ENCODE measurements at places on chromosomes 1 and 21. TPM values are rescaled to one million over a fixed set of nuclear protein-coding genes. Genes with fewer than 3 reads are reported as not detected.

Gene NPPB
- not detected for total RNA-seq

Gene CD1E
- not detected for total RNA-seq

Gene KLHDC8A
- not detected for total RNA-seq

Gene IGSF3
- 32.0 TPM for total RNA-seq

DNA sequence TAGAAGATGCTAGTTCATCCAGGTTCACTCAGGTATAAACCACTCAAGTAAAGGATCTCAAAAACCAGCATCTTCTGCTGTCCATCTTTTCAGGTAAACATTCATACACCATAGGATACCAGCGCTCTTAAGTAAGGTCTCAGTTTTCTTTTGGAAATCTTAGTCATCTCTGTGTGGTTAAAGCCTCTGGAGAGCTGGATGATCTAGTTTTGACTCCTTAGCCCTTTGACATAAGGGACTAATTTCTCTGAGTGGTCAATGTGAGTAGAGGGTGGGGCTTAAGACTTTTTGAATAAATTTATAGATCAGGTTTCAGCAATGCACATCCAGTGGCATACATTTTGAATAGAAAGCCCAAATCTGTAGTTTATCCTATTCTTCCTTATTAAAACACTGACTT is 92.3 kb downstream of the CTH start:
- no peaks in the 10 kb centered on the region for H3K36me3 ChIP-seq
- no peak for DNase-seq
- H3K4me3 ChIP-seq: no peak overlapping the region
- peaks cover 6% of the 10 kb centered on the region for H3K27me3 ChIP-seq
- H3K4me1 ChIP-seq: peaks cover 10% of the 10 kb centered on the region

GRCh38 chr1:154547105-154547732 is 11.2 kb downstream of the UBE2Q1 start:
- no peak overlapping the region for H3K4me3 ChIP-seq
- no peak overlapping the region for H3K27ac ChIP-seq
- H3K27me3 ChIP-seq: peaks cover 2% of the 10 kb centered on the region
- no peak for DNase-seq
- H3K36me3 ChIP-seq: peaks cover 23% of the 10 kb centered on the region

GRCh38 chr1:179677882-179678281 is 65.2 kb upstream of the FAM163A start:
- no peak overlapping the region for H3K27ac ChIP-seq
- H3K4me3 ChIP-seq: no peak overlapping the region
- DNase-seq: peak; percentile 52

DNA sequence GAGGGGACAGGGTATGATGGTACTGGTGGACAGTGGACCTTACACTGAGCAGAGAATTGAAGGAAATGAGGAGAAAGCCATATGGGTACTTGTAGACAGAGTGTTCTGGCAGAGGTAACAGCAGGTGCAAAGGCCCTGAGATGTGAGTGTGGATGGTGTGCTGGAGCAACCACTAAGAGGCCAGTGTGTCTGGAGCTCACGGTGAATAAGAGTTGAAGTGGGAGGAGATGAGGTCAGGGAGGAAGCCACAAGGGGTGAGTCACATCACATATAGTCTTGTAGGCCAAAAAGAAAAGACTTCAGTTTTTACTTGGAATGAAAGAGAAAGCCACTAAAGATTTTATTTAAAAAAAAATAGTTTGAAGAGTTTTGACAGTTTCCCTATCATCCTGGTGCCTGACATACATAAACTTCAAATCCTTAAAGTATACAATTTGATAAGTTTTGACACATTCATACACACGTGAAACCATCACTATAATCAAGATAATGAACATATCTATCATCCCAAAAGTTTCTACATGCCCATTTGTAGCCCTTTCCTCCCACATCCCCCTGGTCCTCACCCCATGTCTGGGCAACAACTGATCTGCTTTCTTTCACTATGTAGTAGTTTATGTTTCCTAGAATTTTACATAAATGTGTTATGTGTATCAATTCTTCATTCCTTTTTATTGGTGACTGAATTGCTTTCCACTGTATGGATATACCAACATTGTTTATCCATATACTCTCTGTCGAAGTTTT is 148.4 kb downstream of the GPATCH2 start:
- H3K4me3 ChIP-seq: no peak overlapping the region
- no peak for DNase-seq
- no peak overlapping the region for H3K27ac ChIP-seq

GRCh38 chr1:63321785-63322113 is 618 bp upstream of the FOXD3 start:
- H3K27me3 ChIP-seq: peaks cover 65% of the 10 kb centered on the region
- H3K27ac ChIP-seq: no peak overlapping the region
- DNase-seq: no peak
- peak overlapping the region; percentile 37 for H3K4me3 ChIP-seq
- peaks cover 11% of the 10 kb centered on the region for H3K36me3 ChIP-seq

DNA sequence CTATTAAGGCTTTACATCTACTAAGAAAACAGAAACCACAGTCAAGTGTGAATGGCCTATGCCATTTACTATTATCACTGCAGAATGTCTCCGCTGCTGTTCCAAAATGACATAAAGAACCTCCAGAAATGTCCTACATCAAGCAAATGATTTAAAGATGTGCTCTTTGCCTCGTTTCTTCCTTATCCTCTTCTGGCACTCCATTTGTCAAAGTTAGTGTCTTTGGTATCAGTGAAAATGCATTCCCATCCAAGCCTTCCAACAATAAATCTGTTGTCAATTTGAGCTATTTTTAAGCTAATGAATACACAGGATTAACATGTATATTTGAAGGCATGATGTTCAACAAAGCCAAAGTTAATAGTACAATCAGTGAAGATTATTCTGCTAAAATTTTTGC is 105.7 kb downstream of the LRRC53 start:
- H3K27me3 ChIP-seq: no peaks in the 10 kb centered on the region
- H3K4me1 ChIP-seq: no peaks in the 10 kb centered on the region
- H3K36me3 ChIP-seq: no peaks in the 10 kb centered on the region
- no peak overlapping the region for H3K27ac ChIP-seq
- DNase-seq: no peak
- no peak overlapping the region for H3K4me3 ChIP-seq

DNA sequence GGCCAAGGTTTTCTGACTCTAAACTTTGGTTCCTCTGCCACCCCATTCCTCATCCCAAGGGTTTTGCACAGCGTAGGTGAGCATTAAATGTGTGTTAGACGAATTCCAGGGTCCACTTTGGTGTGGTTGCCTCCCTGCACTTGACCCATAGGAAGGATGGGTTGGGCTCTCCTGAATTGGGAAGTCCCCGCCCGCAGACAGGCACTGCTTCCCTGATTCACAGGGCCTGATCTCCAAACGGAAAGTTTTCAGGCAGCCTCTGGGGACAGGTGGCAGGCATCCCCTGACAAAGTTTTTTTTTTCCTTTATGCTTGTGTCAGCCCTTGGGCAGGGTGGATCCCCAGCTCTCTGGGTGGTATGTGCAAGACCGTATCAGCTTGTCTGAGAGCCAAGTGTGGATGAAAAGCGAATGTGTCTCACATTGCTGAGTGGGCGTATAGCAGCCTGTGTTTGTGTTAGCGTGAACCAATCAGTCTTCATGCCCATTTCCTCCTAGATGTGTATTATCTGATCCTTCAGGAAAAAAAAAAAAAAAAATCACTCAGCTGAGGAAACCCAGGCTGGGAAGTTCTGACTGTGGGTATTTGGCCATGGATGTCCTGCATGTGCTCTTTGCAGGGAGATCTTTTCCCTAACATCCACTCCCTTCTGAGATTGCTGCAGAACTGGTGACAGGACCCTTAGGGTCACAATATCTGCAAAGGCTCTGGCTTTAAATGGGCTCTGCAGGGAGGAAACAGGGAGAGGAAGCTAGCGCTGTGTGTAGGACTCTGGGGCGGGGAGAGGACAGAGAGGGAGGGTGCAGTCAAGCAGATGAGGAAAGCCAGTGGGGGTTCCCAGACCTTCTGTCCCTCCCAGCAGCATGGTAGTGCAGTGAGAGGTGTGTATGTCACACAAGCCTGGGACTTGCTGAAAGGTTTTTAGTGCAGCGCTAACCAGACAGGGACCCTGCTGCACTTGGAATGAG is 42.2 kb upstream of the TRABD2B start:
- peaks cover 2% of the 10 kb centered on the region for H3K27me3 ChIP-seq
- H3K27ac ChIP-seq: peak overlapping the region; percentile 64
- H3K36me3 ChIP-seq: no peaks in the 10 kb centered on the region
- peaks cover 47% of the 10 kb centered on the region for H3K4me1 ChIP-seq
- no peak for DNase-seq

GRCh38 chr1:11920239-11920903 is 5.9 kb downstream of the KIAA2013 start:
- peak overlapping the region; percentile 94 for H3K27ac ChIP-seq
- peaks cover 13% of the 10 kb centered on the region for H3K36me3 ChIP-seq
- H3K4me3 ChIP-seq: no peak overlapping the region
- H3K27me3 ChIP-seq: no peaks in the 10 kb centered on the region

- DNase-seq: no peak
- H3K27me3 ChIP-seq: no peaks in the 10 kb centered on the region
- no peaks in the 10 kb centered on the region for H3K36me3 ChIP-seq
Observed at GRCh38 chr1:34190692-34191091, 14.0 kb downstream of the C1orf94 start.

DNA sequence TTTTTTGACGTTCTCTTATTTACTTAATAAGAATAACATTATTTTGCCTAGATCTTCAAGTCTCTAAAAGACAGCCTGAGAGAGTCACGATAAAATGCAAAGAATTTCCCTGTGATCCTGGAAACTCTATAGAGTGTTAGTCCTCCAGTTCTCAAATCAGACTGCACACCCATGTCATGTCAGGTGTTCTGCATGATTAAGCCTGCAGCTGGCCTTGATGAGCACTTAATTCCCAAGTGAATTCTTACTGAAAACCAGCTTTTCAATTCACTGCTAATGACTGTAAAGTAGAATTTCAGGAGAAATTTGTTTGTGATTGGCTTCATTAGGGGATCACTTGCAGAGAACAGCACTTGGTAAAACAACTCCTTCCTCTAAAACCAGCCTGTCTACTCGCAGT is 41.9 kb downstream of the CHML start:
- H3K27ac ChIP-seq: no peak overlapping the region
- peaks cover 22% of the 10 kb centered on the region for H3K36me3 ChIP-seq
- H3K4me3 ChIP-seq: no peak overlapping the region
- H3K27me3 ChIP-seq: no peaks in the 10 kb centered on the region
- H3K4me1 ChIP-seq: peaks cover 25% of the 10 kb centered on the region

DNA sequence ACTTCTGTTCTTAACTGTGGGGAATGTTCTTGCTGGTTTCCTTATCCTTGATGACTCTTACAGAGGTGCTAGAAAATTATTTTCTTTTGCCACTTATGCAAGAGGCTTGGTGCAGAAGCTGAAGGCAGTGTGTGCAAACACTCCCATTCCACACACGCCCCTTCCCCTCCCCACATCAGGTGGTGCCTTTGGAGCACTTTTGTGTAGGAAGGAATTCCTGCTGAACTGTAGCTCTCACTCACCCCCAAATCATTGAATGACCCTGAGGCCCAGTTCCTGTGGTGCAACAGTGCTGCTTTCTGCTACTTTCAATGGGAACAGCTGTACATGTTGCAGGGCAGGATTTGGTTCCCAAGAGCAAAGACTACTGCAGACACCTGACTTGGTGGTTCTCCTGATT is 101.8 kb downstream of the CD247 start:
- no peak overlapping the region for H3K4me3 ChIP-seq
- H3K27ac ChIP-seq: no peak overlapping the region
- no peak for DNase-seq
- H3K36me3 ChIP-seq: peaks cover 31% of the 10 kb centered on the region

- no peaks in the 10 kb centered on the region for H3K36me3 ChIP-seq
- no peak overlapping the region for H3K4me3 ChIP-seq
- H3K4me1 ChIP-seq: no peaks in the 10 kb centered on the region
- H3K27ac ChIP-seq: no peak overlapping the region
- H3K27me3 ChIP-seq: peaks cover 9% of the 10 kb centered on the region
Observed at GRCh38 chr1:239112101-239112935, 274.1 kb upstream of the CHRM3 start.

All from chondrocyte (in vitro differentiated cells).